ENCODE measurements at places on chromosomes 7 and 10.

DNA sequence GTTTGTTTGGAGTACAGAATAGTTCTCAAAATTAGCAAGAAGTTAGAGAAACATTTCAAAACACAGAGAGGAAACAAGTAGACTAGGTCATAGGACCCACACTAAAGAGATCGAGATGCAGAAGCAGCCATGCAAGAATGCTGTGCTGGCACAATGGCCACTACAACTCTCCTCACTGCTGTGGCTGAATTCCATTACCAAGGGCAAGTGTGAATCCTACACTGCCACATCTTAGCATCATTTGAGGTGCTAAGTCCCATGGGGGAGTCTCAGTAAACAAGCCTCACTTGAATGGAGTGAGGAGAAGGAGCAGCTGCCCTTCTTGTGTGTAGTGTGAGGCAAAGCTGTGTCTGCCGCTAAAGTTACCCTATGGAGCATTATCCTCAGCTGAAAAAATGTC is 56.7 kb downstream of the PCLO start:
- no peak for DNase-seq

GRCh38 chr7:75920431-75921161 is 5.6 kb downstream of the POR start:
- no peak for DNase-seq

DNA sequence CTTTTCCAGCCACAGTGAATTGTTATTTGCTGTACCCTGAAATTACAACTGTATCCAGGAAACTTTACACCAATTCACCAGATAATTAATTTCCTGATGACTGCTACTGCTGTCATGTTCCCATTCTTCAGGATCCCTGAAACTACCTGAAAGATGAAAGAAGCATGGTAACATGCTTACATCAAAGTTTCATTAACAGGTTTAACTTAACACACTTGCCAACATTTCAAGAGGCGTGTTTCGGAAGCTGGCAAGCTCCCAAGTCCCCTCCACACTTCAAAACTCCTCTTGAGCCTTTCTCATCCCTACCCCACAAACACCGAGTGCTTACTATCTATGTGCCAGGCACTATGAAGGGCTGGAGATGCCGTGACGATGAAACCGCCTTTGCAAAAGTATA is 88.6 kb downstream of the MPP7 start:
- no peak for DNase-seq

DNA sequence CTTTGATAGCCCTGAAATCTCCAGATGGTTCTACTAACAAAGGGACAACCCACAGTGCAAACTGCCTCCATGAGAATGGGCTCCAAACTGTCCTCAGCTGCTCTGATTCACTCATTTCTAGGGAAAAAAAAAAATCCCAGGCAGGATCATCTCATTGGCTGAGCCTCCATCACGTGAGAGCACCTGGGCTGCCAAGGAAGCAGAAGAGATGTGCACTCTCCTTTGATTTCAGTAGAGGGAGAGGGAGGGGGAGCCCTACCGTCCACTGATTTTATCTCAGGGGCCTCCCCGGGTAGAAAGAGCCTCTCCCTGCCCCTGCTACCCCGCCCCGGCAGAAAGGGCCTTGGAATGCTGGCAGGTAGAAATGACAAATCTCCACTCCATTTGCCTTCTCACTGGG is 725.4 kb downstream of the PHTF2 start:
- DNase-seq: no peak

- DNase-seq: peak; percentile 43
These were observed 264.9 kb upstream of the FERD3L start for GRCh38 chr7:19410106-19410505.

DNA sequence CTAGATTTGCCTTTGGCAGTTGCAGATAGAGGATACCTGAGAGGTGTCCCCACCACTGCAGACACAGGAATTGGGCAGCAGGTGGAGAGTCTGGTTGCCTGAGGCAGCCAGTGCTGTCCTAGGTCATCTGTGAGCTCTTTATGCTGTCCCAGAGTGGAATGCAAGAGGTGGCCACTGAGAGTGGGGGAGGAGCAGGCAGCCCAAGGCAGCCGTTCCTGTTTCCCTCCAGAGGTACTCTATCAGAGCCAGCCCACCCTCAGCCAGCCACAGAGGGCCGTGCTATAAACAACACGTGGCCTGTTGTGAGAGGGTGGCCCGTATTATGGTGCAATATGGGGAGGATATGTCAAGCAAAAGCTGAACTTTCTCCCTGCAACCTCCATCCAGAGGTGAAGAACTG is 8.5 kb downstream of the LRRC18 start:
- no peak for DNase-seq

DNA sequence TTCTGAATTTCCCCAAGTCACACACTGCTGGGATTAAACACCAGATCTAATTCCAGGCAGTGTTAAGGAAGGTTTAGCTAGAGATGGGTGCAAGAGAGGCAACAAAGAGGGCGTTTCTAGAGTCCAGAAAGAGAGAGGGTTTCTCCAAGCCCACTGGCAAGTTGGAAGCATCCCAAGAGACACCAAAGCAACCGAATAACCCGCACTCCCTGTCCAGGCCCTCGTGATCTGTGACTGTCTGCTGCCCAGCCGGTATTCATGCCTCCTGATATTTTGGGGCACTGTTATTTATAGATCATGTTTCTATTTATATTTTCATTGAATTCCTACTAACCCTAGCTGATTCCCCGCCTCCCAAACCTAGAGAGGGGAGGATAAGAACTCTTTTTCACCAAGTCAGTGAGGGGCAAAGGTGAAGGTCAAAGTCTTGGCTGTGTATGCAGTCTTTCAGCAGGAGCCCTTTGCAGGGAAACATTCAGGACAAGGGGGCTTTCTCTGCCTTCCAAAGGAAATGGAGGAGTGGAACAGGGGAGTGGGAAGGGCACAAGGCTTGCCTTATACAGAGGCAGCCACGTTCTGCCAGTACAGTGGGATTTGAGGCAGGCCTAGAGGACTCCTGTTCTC is 103.6 kb downstream of the SH3PXD2A start:
- no peak for DNase-seq

DNA sequence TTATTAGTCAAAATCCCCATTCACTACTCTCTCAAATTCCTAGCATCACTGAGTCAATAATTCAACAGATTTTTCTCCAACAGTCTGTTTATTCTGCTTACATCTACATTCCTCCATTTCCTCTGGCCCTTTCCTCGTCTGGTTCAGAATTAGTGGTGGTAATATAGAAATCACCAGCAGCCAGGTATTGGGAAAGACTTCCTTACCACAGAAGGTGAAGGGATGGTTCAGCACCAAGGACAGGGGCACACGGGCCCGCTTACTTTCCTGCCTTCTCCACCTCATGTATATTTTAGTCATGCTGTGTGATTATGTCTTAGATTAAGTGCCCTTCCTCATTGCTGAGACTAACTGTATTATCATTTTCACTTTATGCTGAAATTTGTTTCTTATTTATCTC is 70.4 kb upstream of the APBB1IP start:
- DNase-seq: peak; percentile 9

DNA sequence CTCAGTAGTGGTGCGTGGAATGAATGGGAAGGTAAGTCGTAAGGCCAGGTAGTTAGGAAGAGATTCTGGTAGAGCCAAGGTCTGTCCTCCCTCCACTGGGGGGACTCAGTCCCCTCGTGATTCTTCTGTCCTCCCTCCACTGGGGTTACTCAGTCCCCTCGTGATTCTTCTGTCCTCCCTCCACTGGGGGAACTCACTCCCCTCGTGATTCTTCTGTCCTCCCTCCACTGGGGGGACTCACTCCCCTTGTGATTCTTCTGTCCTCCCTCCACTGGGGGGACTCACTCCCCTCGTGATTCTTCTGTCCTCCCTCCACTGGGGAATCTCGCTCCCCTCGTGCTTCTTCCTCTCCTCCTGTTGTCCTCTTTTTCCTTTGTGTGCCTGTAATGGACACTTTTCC is 125.1 kb downstream of the CELF2 start:
- DNase-seq: no peak

DNA sequence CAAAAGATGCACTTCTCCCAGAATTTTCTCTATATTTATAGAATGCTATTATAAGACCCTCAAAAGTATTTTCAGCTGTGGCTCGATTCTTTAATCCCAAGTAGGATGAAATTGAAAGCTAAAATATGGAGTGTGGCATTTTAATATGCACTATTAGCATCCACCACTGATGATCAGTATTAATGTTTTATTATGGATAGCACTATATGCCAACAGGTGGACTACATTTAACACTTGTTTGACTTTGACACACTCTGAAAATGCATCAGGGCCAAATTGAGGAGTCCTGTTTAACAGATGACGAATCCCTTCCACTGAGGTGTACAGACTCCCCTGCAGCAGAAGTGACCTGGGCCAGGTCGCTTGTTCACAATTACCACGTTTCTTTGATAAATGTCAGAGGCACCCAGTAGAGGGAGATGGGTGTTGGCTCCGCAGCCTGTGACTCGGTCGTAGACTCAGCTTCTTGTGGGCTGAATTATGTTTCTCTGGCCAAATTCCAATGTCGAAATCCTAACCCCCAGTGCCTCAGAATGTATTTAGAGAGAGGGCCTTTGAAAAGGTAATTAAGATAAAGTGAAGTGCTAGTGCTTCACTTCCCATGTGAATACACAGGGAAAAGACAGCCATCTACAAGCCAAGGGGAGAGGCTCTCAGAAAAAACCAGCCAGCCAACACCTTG is 48.1 kb downstream of the WIPF3 start:
- peak; percentile 28 for DNase-seq
